Activated naive CD4-positive, alpha-beta T cell treated with Interleukin-2 at 50 U/mL for 16 hours (primary cell): ENCODE measurements at places on chromosomes 2 and 18.

DNA sequence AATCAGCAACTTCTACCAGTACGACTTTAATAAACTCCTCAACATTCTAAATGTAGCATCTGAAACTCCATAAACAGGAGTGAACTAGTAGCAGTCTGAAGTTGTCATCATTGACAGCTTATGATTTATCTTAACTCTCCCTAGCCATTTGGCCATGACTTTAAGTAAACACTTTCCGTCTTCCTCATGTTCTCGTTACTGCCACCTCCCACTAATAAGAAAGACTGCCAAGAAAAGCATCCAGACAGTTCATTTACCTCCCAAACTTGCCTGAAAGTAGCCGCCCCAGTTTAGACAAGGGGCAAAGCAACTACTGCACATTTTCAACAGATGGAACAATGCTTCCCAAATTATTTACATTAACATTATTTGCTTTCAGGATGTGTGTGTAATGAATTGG, 287.5 kb downstream of the OSR1 start:
- DNase-seq, result no peak

- no peak for DNase-seq
Observed at GRCh38 chr2:29811378-29811777, 110.0 kb downstream of the ALK start.

- DNase-seq, result no peak
Observed at GRCh38 chr2:239383036-239383758, 17.6 kb downstream of the HDAC4 start.

GRCh38 chr2:21451403-21451802, 327.6 kb downstream of the TDRD15 start:
- DNase-seq, result no peak

- DNase-seq, result no peak
Observed at GRCh38 chr2:24200799-24201198, 25.9 kb downstream of the FAM228A start.

DNA sequence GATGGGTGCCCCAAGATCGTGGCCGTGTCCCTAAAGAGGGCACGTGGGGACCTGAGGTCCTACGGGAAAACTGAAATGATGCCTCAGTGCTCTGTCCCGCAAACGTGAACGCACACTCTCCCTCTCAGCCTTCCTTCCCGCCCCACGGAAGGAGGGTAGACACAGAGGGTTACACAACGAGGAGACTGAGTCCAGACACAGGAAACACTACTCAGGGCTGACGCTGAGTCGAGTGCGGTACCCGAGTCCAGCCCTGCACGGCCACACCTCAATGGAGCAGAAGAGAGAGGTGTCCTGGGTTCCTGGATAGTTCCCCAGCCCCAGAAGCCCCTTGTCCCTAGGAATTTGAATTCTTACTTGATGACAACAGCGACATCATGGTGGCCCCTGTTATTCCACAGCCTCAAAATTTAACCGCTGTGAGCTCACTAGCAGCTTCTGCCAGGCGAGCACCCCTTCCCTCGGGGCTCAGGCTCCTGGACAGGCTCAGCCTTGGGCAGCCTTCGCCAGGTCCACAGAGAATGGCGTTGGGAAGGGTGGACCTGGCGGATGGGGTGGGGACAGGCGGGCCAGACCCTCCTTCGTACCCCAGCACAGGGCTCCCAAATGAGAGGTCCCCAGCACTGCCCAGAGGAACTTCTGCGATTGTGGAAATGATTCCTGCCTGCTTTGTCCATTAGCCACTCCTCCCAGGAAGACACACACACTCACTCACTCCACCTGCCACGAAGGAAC, 980 bp upstream of the RNPEPL1 start:
- peak; percentile 29 for DNase-seq

- DNase-seq, result peak; percentile 32
Observed at GRCh38 chr2:238287737-238288649, at the start of gene PER2. TSS of gene PER2 (minus strand) at chr2:238288610. CDS start at chr2:238277936, 10,674 bp downstream.

- DNase-seq, result no peak
Observed at GRCh38 chr2:8888963-8889362, 51.5 kb upstream of the KIDINS220 start.

DNA sequence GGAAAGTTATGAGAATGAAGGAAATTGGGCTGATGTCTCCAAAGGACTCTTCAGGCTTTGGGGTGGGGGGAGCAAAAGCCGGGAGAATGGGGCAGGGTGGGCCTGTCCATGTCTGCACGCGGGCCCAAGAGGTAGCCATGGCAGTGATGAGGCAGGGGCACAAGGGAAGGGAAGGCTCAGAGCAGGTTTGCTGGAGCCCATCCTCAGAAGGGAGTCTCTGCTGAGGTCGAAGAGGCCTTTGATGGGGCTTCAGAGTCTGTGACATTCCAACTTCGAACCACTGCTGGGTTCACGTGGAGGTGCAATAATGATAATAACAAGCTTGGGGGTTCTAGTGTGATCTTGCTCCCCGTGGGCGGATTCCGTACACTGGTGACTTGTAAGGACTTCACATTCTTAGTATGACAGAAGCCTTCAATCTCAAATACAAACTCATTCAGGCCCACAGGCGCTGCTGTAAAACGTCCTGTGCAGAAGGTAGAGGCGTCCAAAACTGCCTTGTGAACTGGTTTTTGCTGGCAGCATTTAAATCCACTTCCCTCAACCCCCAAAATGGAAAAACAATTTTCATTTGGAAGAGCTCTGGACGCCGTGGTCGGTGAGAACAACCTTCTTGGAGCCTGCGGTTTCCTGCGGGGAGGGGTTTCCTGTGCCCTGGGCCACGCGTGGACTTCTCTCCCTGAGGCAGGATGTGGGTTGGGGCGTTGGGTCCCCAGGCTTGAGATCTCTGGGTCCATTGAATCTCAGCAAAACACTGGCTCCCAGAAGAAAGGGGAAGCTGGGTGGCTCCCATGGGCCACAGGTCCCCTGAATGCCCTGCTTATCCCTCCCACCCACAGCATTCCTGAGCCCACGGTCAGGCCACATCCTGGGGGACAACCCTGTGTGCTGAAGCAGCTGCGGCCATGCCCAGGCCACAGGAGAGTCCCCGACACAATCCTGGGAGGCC, 151.0 kb downstream of the TPO start:
- no peak for DNase-seq

- DNase-seq, result no peak
Observed at GRCh38 chr2:198441246-198441645, 636.9 kb downstream of the PLCL1 start.

DNA sequence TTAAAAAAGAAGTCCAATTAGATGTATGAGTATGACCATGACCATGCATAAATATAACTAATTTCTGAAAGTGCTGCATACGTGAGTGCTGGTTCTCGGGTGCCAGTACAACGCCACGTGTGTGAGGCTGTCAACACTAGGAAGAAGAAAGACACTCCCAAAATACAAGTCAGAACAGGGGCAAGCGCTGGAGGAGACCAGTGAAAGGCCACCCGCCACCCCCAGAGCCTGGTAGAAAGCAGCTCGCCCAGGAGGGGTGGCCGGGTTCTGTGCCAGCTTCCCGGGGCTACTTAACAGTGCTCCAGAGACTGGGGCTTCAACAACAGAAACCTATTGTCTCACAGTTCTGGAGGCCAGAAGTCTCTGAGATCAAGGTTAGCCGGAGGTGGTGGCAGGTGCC, 147.6 kb downstream of the RTP5 start:
- DNase-seq, result no peak

DNA sequence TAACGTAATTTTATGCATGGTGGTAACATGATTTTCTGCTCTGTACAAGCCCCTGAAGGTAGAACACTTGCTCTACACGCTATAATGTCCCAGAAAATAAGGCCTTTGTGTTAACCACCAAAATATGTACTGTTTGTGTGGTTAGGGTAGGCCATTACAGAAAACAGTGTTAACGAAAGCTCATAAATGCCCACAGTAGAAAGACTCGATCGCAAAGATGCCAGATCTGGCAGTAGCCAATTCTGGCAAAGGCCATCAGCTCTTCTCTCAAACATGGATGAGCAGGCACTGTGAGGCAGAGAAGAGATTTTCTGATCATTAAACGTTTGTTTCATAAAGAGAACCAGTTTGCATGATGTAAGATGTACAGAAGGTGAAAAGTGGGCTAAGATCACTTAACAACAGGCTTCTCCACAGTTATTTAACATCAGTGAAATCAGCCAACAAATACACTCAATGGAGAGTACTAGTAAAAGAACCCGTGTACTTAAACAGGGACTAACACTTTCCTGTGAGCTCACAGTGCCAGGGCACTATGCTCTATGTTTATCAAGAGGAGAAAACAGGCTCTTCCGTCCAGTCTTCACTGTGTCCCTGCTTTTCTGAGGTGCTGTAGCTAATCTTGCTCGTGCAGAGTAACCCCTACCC, 80.3 kb downstream of the SPRED2 start:
- DNase-seq, result no peak

DNA sequence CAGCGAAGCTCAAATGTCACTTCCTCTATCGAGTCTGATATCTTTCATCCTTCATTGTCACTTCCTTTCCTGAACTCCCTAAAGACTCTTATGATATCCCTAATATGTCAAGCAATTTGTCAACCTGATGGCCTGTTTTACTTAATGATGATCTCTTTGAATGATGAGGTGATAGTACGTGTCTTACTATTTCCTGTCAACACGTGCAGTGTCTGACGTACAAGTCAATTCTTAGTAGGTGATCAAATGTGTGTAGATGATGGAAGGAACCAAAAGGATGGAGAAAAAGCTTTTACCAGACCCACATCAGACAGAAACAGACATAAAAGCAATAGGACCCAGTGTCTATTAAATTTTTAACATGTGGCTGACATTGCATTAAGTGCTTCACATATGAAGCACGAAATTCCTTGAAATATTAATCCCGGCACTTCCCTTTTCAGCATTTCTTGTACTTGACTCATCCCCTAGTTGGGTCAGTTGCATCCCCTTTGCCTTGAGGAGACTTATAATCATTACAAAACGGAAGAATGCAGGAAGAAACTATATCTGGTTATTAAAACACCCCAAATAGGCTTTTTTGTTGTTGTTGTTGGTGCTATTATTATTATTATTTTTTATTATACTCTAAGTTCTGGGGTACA, 108.6 kb upstream of the NYAP2 start:
- no peak for DNase-seq

- no peak for DNase-seq
Observed at GRCh38 chr2:119769645-119770044, 9.9 kb downstream of the PTPN4 start.

GRCh38 chr2:237218756-237219155, 133.1 kb downstream of the COPS8 start:
- no peak for DNase-seq

- DNase-seq, result no peak
Observed at GRCh38 chr2:230678451-230678850, 34.2 kb upstream of the CAB39 start.

DNA sequence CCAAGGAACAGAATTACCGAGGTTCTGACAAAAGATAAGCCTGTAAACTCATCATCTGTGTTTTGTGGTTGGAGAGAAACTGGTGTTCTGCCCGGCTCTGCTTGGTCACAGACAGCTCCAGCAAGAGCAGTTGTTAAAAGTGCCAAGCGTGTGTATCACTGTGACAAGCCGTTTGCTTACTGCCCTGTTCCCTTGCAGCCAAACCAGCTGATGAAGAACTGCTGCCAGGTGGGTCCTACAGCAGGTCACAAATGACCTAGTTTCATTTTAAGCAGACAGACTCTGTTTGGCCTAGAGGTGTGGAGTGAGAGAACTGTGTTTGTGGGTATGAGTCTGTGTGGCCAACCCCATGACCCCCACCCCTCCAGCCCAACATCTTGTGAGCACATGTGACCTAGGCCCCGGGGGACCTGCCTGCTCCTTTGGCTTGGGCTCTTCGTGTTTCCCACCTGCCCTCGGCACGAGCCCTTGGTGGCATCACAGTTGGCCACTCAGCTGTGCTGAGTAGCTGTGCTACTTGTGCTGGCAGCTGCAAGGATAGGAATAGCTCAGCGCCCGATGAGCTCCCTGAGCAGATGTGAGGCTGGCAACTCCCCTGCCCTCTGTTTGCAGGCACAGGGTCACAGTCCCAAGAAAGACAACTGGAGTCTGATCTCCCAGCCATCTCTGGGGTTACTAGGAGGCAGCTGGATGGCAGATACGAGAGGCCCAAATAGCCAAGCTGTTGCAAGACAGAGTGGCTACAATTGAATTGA, 9.7 kb downstream of the OXER1 start:
- no peak for DNase-seq

- DNase-seq, result no peak
Observed at GRCh38 chr2:169047256-169048250, 16.4 kb upstream of the ABCB11 start.

DNA sequence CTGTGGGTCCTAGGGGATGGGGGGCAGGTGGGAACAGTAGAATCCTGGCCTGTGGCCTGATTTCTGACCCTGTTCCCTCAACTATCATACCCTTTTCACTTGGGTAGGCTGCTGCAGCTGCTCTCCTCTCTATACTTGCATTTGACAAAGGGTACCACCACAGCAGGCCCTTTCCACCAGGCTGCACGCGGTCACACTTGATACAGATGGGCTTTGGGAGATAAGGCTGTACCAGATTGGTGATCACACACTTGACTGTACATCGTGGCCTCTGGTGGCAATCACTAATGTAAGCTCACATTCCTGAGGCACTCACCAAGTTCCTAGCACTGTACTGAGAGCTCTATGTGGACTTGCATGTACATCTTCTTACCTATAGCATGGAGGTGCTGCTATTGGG, 1.6 kb upstream of the RALB start:
- DNase-seq, result no peak

GRCh38 chr2:79327460-79327859, 167.9 kb upstream of the REG3A start:
- DNase-seq, result no peak
